GM06990 (cell line): ENCODE measurements at places on chromosomes 2 and 18.

GRCh38 chr2:99836690-99837605, 305.4 kb downstream of the AFF3 start:
- DNase-seq, result no peak

DNA sequence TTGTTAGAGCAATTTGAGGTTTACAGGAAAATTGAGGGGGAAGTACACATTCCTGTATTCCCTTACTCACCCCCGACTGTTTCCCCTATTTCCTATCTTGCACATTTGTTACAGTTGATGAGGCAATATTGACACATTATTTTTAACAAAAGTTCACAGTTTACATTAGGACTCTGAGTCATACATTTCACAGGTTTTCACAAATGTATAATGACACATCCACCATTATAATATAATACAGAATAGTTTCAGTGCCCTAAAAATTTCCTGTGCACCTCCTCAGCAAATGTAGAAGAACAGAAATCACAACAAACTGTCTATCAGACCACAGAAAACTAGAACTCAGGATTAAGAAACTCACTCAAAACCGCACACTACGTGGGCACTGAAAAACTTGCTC, 160.6 kb upstream of the RMP24 start:
- DNase-seq, result no peak

GRCh38 chr2:10712185-10712809, 9.1 kb upstream of the ATP6V1C2 start:
- DNase-seq, result no peak

- no peak for DNase-seq
Measured at GRCh38 chr2:7048762-7049294, 131.6 kb downstream of the RNF144A start.

GRCh38 chr2:104976603-104977120, 61.2 kb upstream of the MRPS9 start:
- peak; percentile 68 for DNase-seq

- DNase-seq, result no peak
Measured at GRCh38 chr2:153197402-153198386, 280.9 kb downstream of the RPRM start.

- DNase-seq, result no peak
Measured at GRCh38 chr18:68397241-68398035, 317.5 kb downstream of the TMX3 start.

GRCh38 chr18:32772581-32773381, at the start of gene KLHL14:
TSS of gene KLHL14 (minus strand) at chr18:32773023. CDS start at chr18:32770591, 2,432 bp downstream.
- peak; percentile 46 for DNase-seq
